Sigmoid colon (tissue), 7 donors: ENCODE measurements at places on chromosomes 12 and 14. TPM values are rescaled to one million over a fixed set of nuclear protein-coding genes. Genes with fewer than 3 reads are reported as not detected.

Gene DNAJC22
- total RNA-seq: under 0.01 TPM

Gene COL2A1
- not detected for total RNA-seq

DNA sequence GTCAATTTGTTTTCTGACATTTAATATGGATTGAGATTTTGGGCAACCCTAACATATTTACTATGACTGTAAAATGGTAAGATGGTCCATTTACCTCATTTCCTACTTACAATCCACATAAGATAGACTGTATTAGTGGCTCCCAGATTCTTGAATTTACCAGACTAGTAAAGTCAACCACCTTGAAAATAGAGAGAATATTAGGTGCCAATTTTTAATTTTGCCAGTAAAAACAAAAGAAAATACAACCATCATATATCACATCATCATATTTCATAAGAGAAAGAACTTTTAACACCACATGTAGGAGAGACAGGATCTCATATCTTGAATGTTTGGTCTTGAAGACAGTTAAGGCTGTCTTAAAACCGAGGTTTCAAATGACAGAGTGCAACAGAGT is 7.7 kb upstream of the FBLN5 start:
- no peaks in the 10 kb centered on the region for H3K4me1 ChIP-seq
- H3K27me3 ChIP-seq: no peaks in the 10 kb centered on the region
- no peaks in the 10 kb centered on the region for H3K36me3 ChIP-seq
- H3K4me3 ChIP-seq: no peak overlapping the region
- no peak for DNase-seq
- H3K27ac ChIP-seq: no peak overlapping the region

Gene IL26
- 0.36 TPM for total RNA-seq

Gene NINJ2
- total RNA-seq: 3.0 TPM

Gene PIK3C2G
- 1.7 TPM for total RNA-seq

Gene VPS37B
- total RNA-seq: 8.6 TPM
